Tibial artery (tissue), 4 donors: ENCODE measurements at places on chromosomes 7 and 10.

GRCh38 chr10:10247585-10247984, 770.1 kb upstream of the CELF2 start:
- DNase-seq: no peak

- DNase-seq: no peak
These were observed 118.7 kb upstream of the NEBL start for GRCh38 chr10:21015851-21016250.

DNA sequence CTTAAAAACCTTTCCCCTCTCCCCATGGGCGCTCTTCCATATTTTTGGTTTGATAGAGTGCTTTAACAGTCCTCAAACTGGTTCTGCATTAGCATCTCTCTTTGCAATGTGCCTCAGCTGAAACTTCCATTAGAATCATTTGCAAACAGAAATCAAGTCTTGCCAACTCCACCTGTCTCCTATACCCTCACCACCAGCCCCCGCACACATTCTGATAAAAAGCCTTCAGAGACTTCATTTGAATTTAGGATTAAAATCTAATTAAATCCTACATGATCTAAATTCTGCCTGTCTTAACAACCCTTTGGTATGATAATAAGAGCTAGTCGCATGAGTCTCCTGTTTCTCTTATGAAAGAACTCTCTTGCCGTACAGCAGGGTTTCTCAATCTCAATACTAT, 384.9 kb upstream of the ETV1 start:
- no peak for DNase-seq

- DNase-seq: no peak
These were observed 129.6 kb downstream of the DKK1 start for GRCh38 chr10:52443419-52444388.

DNA sequence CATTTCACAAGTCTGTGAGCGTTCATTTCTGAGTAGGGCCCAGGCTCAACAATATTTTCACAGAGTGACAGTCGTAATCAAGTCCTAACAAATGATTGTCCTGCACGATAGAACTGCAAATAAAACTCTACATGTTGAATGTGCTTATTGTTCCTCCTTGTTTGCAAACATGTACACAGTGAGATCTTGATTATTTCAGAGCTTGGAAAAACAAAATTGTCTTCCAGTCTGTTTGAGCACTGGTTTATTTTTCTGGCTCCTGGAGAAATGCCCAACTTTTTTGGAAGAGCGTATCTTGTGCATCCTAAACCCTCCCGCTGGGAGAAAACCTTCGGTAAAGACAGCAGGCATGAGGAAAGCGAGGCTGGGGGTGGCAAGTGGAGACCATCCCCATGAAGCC, 91.1 kb downstream of the TEX36 start:
- DNase-seq: no peak

DNA sequence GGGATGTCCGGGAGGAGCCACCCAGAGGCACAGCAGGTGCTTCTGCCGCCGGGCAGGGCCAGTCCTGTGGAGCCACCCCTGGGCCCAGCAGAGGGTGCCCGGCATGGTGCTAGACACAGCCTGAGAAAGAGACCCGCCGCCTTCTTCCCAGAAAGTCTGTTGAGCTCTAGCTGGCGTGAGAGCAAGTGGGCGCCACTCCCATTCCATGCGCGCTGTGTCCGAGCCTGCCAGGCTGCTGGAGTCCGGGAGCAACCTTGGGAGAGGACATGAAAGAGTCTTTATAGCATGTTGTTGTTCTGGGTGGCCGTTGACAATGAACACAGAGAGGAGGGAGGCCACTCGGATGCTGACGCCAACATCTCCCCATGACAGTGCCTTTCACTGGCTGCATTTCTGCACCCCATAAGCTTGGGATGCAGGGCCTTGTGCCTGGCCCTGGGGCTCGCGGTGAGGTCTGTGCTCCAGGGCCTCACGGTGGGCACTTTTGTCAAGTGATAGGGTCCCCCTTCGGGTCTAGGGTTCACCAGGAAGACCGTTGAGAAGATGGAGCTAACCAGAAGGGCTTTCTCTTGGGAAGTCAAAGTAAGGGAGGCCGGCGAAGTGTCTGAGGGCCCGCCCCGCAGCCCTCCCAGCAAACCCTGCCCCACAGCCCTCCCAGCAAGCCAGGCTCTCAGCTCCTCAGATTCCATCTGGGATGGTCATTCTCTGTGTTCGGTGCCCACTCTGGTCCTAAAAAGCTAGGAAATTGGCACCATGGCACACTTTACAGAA, 47.3 kb downstream of the NKX6-2 start:
- no peak for DNase-seq

DNA sequence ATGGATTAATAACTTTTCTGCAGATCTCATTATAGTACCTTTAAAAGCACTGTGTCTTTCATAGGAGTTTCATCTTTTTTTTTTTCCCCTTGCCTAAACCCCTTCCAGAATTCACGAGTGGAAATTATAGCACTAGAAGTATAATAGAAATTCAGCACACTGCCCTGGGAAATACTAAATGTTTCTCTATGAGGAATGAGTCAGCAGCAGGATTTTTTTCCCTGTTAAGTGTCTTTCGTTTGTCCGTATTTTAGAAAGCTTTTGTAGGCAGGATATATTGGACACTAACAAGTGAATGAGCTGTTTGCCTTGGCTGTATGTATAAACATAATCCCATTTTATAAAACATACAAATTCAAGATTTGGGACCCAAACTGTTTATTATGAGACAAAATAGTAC, 105.8 kb downstream of the EXOC4 start:
- no peak for DNase-seq

DNA sequence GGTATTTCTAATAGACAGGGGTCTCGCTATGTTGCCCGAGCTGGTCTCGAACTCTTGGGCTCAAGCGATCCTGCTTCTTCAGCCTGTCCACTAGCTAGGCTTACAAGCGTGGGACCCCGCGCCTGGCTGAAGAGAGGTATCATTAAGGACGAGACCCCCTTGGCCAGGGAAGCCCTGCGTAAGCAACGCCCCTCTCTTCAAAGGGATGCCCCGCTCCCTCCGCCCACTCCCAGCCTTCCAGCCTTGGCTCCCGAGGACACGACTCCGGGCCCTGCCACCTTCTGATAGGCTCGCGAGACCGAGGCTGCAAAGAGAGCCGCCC, 220 bp upstream of the ZKSCAN5 start:
- no peak for DNase-seq
